DMS79 (cell line): ENCODE measurements at places on chromosomes 6 and 20.

DNA sequence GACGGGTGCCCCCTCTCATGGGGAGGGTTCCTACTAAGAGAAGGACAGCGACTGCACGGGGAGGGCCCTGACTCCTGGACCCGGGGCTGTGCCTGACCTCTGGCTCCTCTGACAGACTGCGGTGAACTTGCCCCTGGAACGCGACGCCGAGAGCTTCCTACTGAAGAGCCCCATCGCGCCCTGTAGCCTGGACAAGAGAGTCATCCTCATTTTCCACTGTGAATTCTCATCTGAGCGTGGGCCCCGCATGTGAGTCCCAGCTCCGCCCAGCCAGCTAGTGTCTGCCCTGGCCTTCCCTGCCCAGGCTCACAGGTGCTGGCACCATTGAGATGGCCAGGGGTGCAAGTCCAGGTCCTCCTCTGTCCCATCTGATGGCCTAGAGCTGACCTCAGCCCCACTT lies 7.2 kb downstream of the CDC25B start:
- DNase-seq = no peak

- no peak for DNase-seq
Measured at GRCh38 chr6:168949981-168950857, 303.4 kb downstream of the THBS2 start.

DNA sequence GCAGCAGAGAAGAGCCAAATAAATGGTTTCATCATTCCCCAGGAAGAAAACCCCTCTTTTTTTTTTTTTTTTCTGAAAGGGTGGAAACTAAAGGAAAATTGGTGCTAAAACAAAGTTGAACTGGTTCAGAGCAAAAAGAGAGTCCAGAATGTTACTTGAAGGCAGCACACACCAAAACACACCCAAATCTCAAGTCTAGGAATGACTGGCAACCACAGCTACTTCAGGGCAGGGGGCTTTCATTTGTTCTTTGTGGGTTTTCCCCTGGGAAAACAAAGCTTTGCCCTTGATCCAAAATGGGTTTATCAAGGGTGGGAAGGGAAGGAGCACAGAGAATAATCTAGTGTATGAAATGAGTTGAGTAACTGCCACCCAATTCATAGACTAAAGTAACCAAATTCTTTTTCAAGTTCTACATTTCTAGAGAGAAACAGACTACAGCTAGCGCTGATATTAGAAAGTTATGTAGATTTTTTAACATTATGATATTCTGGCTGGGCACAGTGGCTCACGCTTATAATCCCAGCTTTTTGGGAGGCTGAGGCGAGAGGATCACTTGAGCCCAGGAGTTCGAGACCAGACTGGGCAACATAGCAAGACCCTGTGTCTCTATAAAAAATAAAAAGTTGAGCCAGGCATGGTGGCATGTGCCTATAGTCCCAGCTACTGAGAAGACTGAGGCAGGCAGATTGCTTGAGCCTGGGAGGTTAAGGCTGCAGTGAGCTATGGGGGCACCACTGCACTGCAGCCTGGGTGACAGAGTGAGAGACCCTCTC lies 119.8 kb downstream of the NFATC2 start:
- DNase-seq = no peak

- no peak for DNase-seq
Measured at GRCh38 chr20:42274986-42275385, 656.8 kb upstream of the CHD6 start.

DNA sequence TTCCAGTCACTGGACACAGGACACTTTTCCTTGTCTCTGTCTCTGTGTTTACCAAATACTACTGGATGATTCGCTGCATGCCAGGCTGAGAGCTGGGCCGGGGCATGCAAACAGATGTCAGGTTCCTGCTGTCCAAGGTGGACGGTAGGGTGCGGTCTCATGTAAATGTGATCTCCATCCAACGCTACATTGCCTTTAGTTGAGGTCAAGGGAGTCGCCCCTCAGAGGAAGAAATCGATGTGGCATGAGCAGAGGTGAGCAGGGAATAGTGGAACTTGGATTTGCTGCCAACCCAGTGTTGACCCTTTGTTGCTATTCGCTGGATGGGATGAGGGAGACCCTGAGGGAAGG lies 9.8 kb upstream of the TOX2 start:
- DNase-seq = no peak

DNA sequence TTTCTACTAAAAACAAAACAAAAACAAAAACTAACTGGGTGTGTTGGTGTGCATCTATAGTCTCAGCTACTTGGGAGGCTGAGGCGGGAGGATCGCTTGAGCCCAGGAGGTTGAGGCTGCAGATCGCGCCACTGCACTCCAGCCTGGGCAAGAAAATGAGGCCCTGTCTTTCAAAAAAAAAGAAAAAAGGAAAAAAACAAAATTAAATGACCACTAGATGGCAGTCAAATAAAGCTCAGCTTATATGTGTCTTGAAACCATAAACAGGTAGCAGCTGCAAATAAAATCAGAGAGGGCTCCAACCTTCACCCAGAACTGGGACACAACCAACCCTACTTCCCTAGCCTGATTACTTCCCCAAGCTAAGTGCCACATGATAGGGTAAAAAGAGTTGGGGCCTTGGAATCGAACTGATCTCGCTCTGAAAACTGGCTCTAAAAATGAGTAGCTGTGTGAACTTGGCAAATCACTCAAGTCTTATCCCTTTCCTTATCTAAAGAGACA lies 67.1 kb upstream of the ADGRF4 start:
- DNase-seq = no peak

DNA sequence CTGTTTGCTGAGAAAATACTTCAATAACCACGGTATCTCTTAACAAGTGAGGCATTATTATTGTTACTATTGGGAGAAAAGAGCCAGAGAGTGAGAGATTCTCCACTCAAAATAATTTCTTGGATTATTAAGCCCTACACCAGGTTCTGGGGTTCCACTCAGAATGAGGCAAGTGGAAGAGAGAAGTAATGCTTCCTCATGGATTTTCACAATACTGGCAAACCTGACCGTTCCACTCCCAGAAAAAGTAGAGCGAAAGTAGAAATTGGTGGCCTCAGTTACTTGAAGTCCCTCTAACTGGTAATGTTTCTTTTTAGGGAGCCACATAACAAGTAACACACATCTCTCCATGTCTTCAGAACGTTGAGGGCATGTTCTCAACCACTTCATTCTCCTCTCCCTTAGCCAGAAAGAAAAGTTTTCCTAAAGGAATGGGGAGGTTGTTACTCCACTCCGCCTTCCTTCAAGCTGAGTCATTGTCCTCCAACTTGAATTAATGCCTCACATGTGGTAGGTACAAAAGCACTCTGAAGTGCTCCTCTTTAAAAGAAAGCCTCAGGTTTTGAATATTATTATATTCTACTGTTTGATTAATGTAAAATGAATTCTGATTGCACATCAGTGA lies 1.9 kb downstream of the BAG2 start:
- no peak for DNase-seq

DNA sequence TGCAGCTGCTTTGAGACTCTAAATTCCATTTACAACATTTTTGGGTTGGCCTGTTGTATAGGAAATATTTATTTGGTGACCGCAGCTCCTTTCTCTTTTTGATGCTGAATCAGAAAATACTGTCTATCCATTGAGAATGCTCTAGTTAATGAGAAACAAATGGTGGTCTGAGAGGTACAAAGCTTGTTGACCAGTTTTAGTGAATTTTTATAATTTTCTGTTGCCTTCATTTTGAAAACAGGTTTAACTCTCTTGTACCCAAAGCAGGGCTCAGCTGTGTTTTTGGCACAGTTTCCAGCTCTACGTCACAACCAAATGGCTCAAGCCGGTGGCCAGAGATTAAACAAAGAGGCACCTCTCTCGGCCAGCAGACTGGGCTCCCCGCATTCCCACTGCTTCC lies 113.2 kb downstream of the FNDC1 start:
- DNase-seq = no peak

- DNase-seq = no peak
Measured at GRCh38 chr6:135440087-135440792, 57.3 kb downstream of the AHI1 start.

DNA sequence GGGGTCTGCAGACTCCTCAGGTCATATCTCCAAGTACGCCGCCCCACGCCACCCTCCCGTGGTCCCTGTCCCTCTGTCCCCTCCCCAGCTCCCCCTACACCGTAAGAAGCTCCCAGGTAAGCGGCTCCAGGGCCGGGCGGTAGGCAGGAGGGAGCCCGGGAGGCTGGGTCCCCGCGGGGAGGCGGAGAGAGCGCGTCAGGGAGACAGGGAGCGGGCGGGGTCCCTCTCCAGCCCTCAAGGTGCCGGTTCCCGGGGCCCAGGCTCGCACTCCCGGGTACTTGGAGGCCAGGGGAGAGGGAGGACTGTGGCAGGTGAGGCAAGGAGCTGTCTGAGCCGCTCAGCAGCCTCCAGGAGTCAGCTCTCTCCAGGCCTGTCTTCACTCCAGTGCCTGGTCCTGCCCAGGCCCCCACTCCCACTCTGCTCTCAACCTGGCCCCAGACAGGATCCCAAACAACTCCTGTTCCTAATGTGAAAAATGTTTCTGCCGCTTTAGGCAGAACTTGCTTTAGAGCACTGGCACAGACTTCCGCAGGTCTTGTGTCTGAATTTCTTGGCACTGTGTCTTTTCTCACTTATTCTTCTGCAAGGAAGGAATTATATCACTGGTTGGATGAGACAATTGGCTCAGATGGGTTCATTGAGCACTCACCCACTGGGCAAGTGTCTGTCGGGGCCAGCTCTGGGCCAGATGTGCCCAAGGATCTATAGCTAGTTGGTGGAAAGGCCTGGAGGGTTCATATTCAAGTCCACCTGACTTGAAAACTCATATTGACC lies 36.6 kb downstream of the HLA-G start:
- no peak for DNase-seq

DNA sequence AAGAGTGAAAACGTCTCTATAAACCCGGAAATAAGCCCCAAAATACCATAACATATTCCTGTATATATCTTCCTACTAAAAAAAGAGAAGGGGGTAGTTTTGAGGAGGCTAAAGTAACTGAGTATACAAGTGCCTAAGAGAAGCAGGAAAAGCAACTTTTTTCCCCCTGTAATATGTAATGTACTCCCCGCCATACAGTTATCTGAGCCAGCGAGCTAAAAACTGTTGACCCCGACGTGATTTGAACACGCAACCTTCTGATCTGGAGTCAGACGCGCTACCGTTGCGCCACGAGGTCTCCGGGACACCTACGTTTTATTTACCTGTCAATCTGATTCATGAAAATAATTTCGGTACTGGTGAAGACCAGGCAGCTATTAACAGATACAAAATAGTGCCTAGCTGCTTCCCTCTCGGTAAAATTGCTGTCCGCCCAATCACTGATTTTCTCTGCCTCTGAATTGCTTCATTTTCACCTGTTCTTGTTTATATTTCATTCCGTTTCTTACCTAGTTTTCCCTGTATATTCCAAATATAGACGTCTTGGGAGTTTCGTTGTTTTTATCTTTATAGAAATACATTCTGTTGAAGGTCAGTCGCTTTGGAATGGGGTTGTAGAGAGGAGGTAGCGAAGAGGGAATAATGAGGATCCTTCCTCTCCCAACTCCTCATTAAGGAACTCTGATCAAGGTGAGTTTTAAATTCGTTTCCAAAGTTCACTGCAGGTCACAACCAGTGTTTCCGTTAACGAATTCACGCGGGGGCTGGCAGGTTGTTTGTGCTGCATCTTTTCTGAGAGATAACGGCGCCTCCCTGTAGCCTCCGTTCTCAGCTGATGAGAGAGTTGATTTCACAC lies 33.6 kb upstream of the BTN3A2 start:
- DNase-seq = no peak

- no peak for DNase-seq
Measured at GRCh38 chr6:22411376-22412105, 114.7 kb upstream of the PRL start.

GRCh38 chr6:110541701-110542309 lies 65.4 kb upstream of the SLC22A16 start:
- no peak for DNase-seq

DNA sequence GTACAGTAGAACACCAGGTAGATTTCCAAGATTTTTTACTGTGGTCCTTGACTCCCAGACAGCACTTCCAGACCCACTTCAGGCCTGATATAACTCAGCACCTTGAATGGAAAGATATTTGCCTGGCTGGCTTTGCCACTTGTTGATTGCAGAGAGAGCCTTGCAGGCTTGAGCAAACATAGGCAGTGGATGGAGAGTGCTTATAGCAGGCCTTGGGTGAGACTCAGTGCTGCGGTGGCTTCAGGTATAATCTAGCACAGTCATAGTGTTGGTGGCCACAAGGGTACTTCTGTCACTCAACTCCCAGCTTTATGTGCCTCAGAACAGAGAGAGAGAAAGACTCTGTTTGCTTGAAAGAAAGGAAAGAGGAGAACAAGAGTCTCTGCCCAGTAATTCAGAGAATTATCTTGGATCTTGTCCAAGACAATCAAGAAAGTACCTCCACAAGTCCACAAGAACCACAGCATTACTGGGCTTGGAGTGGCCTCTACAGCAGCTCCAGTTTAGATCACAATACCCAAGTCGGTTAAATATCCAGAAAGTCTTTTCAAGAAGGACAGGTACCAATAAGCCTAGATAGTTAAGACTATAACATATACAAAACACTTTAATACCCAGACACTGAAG lies 70.5 kb upstream of the FKBP1C start:
- DNase-seq = no peak

DNA sequence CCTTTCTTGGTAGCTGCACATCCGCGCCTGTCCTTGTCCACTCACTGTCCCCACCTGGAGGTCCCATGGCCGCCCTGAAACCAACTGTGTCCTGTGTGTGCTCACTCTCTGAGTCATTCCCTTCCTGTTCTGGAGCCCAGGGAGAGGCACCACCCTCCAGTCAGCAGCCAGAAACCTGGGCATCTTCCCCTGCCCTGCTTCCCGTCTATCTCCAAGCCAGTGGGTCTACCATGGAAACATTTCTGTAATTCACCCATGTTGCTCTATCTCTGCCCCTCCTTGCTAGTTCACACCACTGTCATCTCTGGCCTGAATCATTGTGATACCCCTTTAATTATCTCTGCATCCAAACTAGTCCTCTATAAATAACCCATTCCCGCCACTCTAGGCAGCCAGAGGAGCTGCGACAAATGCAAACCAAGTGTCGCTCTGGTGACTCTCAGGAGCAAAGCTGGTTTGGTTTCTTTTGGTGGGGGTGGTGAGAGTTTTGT lies 28.8 kb upstream of the SYNJ2 start:
- DNase-seq = no peak

- DNase-seq = no peak
Measured at GRCh38 chr6:33433544-33434191, 13.8 kb downstream of the SYNGAP1 start.

- no peak for DNase-seq
Measured at GRCh38 chr6:42514745-42515144, 49.1 kb upstream of the UBR2 start.

DNA sequence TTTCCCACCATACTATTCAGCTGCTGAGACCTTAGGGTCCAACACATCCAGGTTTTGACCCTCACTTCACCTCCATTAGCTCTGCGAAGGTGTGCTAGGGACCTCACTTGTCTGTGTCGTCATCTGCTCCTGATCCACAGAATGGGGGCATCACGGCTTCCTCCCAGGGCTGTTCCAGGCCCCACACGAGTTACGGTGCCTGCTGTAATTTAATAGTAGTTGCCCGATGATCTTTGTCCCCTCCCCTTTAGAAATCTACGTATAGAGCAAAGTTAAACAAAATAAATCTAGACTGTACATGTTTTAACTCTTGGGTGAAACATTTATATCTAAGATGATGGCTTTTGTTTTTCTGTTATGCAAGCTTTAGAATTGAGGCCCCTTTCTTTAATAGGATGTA lies 49.1 kb upstream of the NAA20 start:
- no peak for DNase-seq

GRCh38 chr20:10853176-10853575 lies 179.4 kb upstream of the JAG1 start:
- DNase-seq = no peak

- DNase-seq = no peak
Measured at GRCh38 chr20:34293119-34293518, 10.0 kb downstream of the AHCY start.

GRCh38 chr6:42090819-42091717 lies 40.7 kb downstream of the TAF8 start:
- no peak for DNase-seq
